ENCODE measurements at places on chromosomes 6 and 20.

- no peak for DNase-seq
These were observed 153.6 kb upstream of the CST7 start for GRCh38 chr20:24795436-24795835.

- no peak for DNase-seq
These were observed 5.9 kb downstream of the CDYL start for GRCh38 chr6:4781967-4782575.

GRCh38 chr6:5850848-5851255 is 155.9 kb downstream of the NRN1 start:
- no peak for DNase-seq

GRCh38 chr6:40477246-40478126 is 109.7 kb downstream of the LRFN2 start:
- no peak for DNase-seq

DNA sequence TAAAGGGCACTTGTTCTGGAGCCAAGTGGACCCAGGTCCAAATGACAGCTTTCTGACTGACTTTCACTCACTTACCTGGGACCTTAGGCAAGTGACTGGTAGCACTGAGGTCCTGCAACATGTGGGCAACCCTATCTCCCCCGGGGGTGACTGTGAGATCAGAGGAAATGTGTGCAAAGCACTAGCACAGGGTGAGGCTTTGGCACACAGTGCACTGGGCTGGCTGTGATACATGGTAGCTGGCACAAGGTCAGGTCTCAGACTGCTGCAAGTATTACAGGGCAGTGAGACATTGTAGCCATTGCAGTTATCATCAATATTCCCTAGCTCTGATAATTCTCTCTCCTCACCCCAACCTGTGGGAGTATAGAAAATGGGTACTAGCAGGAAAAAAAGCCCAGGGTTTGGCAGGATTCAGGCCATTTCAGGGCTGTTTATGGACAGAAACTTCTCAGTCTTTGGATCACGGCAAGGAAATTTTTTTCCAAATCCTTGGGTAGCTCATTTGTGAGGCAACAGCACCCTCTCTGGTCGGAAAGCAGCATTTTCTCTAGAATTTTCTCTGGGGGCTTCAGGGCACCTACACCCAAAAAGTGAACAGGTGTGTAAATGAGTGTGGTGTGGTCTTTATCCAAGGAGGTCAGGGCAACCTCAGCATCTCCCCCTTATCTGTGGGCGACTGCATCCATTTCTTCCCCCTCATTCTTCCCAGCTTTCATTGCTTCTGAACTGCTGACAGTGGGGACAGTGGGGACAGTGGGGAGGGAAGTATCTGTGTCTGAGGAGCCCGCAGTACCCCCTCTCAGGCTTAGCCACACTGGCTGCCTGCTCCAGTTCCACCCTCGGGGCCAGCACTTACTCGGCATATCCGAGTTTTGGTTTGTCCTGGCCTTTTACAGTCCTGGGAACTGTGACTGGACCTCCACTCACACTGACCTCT is 148.7 kb upstream of the PHACTR3 start:
- DNase-seq, result no peak

All from AG04449 (cell line).